ENCODE measurements at places on chromosomes 12 and 14. TPM values are rescaled to one million over a fixed set of nuclear protein-coding genes. Genes with fewer than 3 reads are reported as not detected.

Gene OAS2
- 50.9 TPM for polyA plus RNA-seq

Gene GPR135
- polyA plus RNA-seq = 0.64 TPM

Gene CD163L1
- polyA plus RNA-seq = not detected

Gene SYNDIG1L
- polyA plus RNA-seq = not detected

Gene FGF23
- polyA plus RNA-seq = not detected

Gene MMP17
- not detected for polyA plus RNA-seq

Gene NFYB
- polyA plus RNA-seq = 41.1 TPM

Gene GYS2
- not detected for polyA plus RNA-seq

Gene CEBPE
- not detected for polyA plus RNA-seq

Gene KIAA0586
- 19.3 TPM for polyA plus RNA-seq

Gene TAS2R50
- polyA plus RNA-seq = not detected

Gene NUBPL
- 5.2 TPM for polyA plus RNA-seq

Gene GATC
- 29.8 TPM for polyA plus RNA-seq

Gene IGF1
- not detected for polyA plus RNA-seq

Gene THAP2
- 5.2 TPM for polyA plus RNA-seq

Gene SYT1
- polyA plus RNA-seq = not detected

Gene PPP1R1A
- polyA plus RNA-seq = not detected

Gene EPYC
- polyA plus RNA-seq = not detected

Gene CLMN
- 0.15 TPM for polyA plus RNA-seq

Gene LRRC10
- not detected for polyA plus RNA-seq

Gene MOK
- polyA plus RNA-seq = 2.8 TPM

Gene CCDC175
- polyA plus RNA-seq = not detected

Gene RNU4-1
- polyA plus RNA-seq = not detected

Gene OR6J1
- not detected for polyA plus RNA-seq

Gene BCL2L14
- polyA plus RNA-seq = not detected

Gene TAS2R20
- polyA plus RNA-seq = not detected

Gene NOVA1
- polyA plus RNA-seq = not detected

Gene HOXC6
- polyA plus RNA-seq = not detected

Gene CMA1
- not detected for polyA plus RNA-seq

Measured in CD8-positive, alpha-beta memory T cell (primary cell).